Activated CD4-positive, alpha-beta T cell treated with anti-CD3 and anti-CD28 coated beads, Interleukin-2, amount 50 U/mL, for 1 hour (primary cell): ENCODE measurements at places on chromosomes 2 and 18.

- no peak for DNase-seq
Observed at GRCh38 chr2:84451579-84451978, 7.5 kb downstream of the SUCLG1 start.

DNA sequence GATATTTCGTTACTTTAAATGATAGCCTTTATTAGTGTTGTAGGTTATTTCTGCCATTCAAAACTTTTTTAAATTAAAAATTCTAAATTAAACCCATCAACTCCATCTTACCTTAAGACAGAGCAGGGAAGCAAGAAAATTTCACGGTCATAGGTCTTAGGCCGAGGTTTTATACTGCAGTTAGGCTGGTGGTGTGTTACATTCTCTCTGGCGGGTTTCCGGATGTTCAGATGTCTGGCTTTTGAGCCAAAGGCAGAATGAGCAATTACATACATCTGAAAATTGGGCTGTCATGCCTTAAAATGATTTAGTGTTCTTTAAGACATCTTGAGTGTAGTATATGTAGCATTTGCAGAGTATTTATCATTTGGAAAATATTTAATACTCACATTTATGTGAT is 27.9 kb downstream of the GLS start:
- DNase-seq: no peak

DNA sequence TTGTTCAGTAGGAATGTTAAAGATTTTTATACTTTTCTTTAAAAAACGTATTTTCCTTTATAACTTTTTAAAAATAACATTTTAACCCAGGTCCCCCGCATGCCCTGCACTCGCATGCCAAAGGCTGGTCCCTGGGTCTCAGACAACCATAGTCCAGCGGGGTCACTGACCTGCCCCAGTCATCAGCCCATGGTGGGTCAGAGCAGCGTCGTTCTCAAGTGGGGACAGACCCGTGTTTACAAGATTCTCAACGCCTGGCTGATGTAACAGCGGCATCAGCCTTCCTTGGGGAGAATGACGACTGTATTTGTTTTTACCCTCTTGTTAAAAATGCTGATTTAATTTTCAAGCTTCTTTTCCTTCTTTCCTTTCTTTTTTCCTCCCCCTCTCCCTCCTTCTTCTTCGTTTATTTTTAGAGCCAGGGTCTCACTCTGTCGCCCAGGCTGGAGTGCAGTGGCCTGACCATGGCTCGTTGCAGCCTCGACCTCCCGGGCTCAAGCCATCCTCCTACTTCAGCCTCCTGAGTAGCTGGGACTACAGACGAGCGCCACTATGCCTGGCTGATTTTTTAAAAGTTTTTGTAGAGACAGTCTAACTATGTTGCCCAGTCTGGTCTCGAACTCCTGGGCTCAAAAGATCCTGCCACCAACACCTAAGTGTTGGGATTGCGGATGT is 1.0 kb upstream of the EFHD1 start:
- DNase-seq: no peak

DNA sequence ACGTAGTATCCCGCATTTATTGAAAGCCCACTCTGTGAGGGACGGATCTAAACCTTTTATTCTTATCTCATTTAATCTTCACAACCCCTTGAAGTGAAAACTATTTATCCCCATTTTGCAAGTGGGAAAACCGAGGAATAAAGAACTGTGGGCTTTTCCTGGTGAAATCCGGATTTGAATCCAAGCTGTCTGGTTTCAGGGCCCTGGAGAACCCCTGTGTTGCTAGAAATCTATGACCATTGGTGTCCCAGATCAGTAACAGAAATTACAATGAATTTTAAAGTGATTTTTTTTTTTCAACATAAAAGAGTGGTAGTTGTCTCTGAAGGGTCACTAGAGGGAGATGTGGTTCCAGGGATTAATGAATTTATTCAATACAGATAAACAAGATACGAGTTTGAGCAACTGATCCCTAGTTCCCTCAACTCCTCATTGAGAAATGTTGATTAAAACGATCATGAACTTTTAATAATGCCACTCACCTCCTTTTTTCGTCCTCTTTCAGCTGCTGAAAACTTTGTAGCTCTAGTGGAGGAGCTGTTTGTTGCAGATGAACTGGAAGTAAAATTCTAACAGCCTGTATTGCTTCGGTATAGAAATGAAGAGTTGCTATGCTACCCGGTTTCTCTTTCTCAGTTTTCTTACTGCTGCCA is 940 bp downstream of the XRCC5 start:
- DNase-seq: no peak

DNA sequence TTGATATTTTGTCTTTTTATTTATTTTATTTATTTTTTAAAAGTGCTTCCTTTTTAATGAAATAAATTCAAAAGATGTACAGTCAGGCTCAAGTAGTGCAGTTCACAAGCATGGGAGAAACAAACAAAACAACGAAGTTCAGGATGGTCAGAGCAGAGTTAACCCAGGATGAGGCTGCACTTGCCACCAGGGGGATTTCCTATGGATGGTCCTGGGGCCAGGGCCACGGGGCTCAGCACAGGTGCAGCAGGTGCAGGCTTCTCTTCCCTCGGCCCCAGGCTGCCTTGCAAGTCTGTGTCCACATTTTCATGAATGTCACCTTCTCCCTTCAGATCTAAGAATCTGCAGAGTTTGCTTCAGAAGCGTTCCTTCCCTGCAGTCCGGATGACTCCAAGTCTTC is 76.5 kb downstream of the CDCA7 start:
- no peak for DNase-seq

DNA sequence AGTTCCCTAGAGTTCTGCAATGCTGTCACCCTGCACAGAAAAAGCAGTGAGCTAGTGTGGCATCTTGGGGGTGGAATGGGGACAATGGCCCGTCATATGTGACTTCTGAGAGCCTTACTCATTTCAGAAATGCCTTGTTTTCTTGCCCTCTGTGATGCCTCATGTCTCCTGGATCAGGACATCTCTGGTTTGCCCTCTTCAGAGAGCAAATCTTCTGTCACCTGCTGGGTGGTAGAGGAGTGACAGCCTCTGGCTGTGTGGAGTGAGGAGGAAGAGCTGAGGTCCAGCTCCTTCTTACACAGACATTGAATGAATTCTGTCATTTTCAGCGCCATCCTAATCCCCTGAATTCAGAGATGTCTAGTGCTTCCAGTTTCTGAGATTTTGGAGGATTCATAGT is 55.6 kb upstream of the PHLPP1 start:
- no peak for DNase-seq

GRCh38 chr2:63665846-63666475 is 77.2 kb downstream of the MDH1 start:
- DNase-seq: no peak

GRCh38 chr2:64249426-64249825 is 105.2 kb upstream of the PELI1 start:
- DNase-seq: no peak

GRCh38 chr2:132374551-132374950 is 42.1 kb upstream of the GPR39 start:
- no peak for DNase-seq

DNA sequence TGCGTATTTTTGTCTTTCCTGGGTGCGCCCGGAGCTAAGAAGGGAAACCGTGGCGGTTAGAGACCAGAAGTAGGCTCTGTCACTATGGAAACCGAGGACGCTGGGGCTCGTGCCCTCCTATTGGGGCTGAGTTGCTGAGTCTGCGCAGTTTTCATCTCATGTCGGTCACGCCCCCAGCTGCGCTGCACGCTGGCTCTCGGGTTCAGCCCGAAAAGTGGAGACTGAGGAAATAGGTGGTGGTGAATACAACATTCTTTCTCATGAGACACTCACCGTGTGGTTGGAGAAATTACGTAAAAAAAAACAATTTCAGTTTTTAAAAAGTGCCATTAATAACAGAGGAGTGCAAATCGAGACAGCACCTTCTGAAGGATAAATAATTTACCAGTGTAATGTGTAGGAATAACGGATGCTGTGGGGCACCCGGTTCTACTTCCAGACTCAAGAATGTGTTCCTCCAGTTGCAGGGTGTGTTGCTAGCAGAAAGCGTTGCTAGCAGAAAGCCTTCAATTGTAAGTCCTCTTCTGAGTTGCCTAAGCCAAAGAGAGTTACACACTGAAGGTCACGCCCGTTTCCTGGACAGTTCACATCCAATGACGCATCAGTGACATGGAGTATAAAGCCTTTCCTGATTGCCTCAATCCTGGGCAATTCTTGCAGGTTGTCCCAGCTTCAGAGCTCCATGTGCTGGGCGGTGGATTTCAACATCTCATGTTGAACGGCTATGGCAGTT is 20.4 kb upstream of the CXXC1 start:
- peak; percentile 90 for DNase-seq

- no peak for DNase-seq
Observed at GRCh38 chr2:238152771-238153688, 5.7 kb upstream of the ERFE start.

DNA sequence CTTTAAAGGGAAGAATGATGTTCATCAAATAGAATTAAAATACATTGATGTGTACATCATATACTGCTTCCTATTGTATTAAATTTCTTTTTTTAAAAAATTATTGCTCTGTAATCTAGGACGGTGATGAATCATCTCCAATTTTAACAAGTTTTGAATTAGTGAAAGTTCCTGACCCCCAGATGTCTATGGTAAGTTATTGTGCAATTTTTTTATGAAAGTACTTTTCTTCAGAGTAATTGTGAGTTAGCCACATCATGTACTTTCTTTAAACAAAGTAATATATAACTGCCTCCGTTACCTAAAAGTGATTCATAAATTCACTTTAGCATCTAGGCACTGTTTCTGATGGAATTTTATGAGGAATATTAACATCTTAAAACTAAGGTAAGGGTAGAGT is 38.1 kb downstream of the PIK3C3 start:
- DNase-seq: no peak

DNA sequence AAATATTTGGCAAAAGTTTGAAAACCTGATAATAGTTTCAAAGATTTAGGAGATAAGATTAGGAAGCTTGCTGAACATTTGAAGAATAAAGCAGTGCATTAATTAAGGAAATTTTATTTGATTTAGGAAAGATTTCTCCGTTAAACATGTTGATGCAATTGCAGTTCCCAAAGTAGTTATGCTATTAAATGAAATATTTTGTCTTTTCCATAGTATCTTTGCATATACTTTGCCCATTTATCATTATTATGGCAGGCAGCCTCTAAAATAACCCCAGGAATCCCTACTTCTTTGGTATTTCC is 136.5 kb downstream of the MREG start:
- DNase-seq: no peak

DNA sequence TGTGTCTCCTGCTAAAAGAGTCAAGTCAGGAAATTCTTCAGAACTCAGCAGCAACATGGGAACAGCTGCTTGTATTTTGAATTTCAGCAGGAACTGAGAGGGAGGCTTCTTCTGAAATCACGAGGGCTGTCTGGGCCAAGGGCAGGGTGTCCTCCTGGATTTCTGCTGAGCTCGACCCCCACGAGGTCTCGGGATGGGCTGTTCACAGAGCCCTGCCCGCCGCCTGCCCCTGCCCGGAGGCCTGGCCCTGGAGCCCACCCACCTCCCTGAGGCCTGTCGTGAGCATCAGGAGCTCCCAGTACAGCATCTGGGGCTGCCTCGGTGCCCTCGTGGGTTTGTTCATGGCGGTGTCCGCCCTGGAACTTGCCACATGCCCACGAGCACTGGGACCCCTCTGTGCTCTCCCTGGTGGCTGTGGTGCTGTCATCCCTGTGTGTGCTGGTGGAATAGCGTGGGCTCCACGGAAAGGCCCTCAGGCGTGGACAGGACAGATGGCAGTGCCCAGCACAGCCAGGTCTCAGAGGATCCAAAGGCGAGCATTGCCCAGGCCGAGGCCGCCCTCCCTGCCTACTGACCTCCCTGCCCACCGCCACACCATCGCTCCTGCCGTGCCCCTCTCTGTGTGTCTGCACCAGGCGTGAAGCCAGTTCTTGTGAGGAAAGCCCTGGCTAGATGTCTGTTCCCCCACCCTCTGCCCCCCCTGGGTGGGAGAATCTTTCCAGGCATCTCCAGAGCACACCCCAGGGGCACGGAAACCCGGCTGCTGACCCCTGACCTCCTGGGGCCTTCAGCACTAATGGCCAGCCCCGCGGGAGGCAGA is 25.9 kb downstream of the RAMP1 start:
- DNase-seq: no peak

DNA sequence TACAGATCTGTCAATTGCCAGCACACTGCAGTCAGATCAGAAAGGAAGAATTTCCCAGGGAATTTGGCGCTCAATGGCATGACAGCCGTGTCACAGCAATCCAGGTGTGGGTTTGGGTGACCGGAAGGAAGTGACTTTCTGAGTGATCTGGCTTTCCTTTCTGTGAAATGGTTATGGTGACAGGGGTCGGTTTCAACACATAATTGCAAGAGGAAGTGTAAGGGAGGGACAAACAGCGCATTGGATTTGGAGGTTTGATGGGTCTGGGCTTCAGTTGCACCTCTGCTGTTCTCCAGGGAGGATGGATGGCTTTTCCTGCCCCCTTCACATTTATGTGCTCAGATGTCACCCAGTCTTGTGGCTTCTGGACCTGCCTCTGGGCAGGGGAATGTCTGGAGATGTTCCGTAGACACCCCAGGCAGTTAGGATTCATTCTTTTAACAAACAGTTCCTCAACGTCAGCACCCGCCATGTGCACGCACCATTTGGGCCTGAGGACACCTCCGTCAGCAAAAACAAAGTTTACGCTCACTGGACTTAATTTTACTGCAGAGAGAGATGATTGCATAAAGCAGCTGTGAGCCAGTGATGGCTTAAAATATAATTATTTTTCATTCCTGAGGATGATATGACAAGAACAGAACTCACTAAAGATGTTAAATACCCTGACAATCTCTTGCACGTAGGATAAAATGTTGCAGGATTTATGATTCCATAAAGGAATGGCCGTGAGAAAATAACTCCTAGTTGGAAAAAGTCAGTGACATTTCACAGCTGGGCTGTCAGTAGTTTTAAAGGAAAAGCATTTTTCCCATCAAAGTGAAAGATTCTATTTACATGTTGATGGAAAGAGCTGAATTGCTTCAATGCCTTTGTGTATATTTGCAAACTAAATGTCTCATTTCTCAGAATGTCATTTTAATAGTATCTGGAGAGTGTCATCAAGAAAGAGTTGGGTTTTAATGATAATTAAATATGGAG is 36.9 kb downstream of the MBP start:
- no peak for DNase-seq

GRCh38 chr2:109452318-109453305 is 161.2 kb downstream of the SEPTIN10 start:
- DNase-seq: no peak
